ENCODE measurements at places on chromosomes 12 and 14.

DNA sequence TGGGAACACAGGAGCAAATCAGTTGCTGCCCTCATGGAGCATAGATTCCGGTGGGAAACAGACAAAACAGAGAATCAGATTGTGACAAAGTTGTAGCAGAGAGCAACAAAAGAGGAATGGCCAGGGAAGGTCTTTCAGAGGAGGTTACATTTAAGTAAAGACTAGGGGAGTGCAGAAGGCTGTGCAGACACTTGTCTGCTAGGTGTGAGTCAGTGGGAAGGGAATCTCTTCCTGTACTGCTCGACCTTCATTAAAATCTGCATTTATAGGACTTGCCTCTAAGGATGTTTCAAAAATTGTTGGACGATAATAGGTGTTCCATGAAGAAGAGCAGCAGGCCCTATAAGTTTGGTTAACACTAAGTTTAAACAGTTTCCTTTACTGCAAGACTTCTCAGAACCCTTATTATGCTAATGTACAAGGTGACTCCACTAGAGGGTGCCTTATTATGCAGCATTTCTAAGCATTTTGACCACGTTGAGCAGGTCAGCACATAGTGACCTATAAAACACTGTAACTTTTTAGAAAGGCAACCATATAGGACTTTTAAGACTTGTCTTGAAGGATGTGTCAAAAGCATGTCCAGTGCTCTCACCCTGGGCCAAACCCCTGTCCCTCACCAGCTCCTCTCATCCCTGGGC is 91.8 kb upstream of the RIC8B start:
- DNase-seq: no peak

GRCh38 chr14:24439830-24440605 is 2.6 kb downstream of the SDR39U1 start:
- no peak for DNase-seq

GRCh38 chr14:22155571-22155970 is 433.5 kb downstream of the DAD1 start:
- DNase-seq: no peak

GRCh38 chr12:108505129-108505528 is 9.9 kb upstream of the FICD start:
- DNase-seq: no peak

GRCh38 chr12:3712209-3712992 is 40.5 kb downstream of the CRACR2A start:
- DNase-seq: no peak

- no peak for DNase-seq
Observed at GRCh38 chr14:84546236-84546635, 983.7 kb upstream of the FLRT2 start.

DNA sequence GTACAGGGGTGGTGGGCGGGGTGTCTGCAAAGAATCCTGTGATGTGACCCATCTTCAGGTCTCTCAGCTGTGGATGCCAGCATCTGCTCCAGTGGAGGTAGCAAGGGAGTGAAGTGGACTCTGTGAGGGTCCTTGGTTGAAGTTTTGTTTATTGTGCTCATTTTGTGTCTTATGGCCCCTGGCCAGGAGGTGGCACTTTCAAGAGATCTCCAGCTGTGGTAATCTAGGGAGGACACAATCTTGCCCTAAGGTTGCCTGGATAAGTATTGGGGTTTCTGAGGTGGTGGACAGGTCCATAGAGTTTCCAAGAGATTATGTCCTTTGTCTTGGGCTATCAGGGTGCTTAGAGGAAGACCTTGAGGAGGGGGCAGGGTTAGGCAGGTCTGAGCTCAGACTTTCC is 260.7 kb downstream of the CCDC59 start:
- DNase-seq: no peak

- peak; percentile 43 for DNase-seq
Observed at GRCh38 chr14:23727566-23728335, 91.6 kb downstream of the DHRS2 start.

- no peak for DNase-seq
Observed at GRCh38 chr14:100709289-100710284, 17.1 kb upstream of the DLK1 start.

DNA sequence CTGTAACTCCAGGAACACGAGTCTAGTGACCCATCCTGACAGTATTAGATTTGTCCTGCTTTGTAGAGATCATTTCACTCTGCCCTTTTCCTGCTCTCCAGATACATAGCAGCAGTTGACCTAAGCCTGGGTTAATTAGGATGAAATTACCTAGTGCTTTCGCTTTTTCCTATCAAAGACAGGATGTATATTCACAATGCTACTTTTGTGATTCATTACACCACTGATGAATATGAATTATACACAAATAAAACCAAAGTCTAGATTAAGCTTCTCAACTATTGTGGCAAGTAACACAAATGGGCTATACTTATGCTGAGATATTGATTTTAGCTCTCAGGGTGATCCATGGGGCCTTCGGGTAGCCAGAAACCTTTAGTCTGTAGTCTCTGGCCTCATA is 17.9 kb downstream of the CERS5 start:
- DNase-seq: no peak

DNA sequence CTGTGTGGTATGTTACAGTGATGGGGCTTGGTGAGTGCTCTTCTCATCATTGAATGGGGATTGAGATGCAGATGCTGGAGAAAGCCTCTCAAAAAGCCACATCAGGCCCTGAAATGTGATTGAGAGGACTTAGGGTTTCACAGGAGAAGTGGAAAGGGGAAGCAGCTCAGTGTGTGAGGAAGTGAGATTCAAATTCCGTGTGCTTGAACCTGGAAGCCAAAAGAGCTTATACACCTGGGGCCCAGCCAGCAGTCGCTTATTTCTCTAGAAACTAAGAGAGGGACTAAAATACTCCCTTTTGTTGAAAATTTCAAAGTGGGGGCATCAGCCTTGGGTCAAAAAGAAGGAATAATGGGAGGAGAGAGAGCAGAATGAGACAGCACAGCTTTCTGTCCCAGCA is 39.1 kb upstream of the GZMB start:
- DNase-seq: peak; percentile 20

- DNase-seq: no peak
Observed at GRCh38 chr14:22464422-22465142, 124.4 kb downstream of the DAD1 start.

DNA sequence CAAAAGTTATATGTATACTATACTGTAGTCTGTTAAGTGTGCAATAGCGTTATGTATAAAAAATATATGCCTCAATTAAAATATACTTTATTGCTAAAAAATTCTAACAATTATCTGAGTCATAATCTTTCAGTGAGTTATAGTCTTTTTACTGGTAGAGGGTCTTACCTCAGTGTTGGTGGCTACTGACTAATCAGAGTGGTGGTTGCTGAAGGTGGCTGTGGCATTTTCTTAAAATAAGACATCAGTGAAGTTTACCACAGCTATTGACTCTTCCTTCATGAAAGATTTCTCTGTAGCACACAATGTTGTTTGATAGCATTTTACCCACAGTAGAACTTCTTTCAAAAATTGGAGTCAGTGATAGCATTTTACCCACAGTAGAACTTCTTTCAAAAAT is 23.4 kb downstream of the POLR3B start:
- DNase-seq: no peak

DNA sequence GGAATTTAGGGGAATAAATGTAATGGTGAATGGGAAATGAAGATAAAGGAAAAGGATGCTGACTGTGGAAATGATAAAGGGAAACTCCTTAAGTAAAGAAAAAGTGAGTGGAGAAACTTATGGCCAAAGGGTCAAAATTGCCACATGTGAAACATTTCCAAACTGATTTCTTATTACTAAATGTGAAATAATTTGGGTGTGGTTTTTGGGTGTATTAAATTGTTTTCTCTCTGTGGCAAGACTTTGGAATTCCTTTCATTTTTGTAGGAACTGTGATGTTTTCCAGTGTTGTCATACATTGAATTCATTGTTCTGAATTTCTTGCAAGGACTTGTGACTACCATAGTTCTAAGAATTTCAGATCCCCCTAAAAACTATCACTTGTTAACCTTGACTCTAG is 1891.5 kb upstream of the SEL1L start:
- DNase-seq: no peak

DNA sequence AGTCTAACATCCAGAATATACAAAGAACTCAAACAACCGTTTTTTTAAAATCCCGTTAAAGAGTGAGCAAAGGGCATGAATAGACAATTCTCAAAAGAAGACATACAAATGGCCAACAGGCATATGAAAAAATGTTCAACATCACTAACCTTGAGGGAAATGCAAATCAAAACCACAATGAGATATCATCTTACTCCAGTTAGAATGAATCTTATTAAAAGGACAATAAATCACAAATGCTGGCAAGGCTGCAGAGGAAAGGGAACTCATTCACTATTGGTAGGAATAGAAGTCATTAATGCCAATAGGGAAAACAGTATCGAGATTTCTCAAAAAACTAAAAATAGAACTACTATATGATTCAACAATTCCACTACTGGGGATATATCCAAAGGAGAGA is 520.1 kb downstream of the RMST start:
- no peak for DNase-seq

DNA sequence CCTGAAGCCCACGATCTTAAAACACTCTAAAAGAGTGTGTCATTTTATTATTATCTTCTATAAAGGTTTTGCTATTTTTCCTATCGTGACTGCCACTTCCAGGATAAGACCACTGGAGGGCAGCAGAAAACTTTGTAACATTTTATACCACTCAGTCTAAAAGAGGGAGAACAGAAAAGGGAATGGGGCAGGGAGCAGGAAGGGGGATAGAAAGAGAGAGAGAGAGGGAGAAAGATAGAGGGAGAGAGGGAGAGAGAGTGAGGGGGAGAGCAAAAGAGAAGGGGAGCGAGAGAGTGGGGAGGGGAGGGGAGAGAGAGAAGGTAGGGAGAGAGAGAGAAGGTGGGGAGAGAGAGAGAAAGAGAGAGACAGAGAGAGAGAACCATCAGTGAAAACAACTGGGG is 2.0 kb upstream of the ART4 start:
- DNase-seq: peak; percentile 52

GRCh38 chr12:110046451-110047187 is 1.7 kb downstream of the C12orf76 start:
- DNase-seq: no peak

GRCh38 chr12:99600388-99600787 is 47.2 kb upstream of the GARIN6 start:
- no peak for DNase-seq

GRCh38 chr12:76024942-76025600 is 6.5 kb downstream of the PHLDA1 start:
- DNase-seq: no peak

Measured in midbrain (tissue), 1 donor.